ENCODE measurements at places on chromosomes 6 and 20.

GRCh38 chr20:34047917-34048316 lies 54.2 kb downstream of the RALY start:
- DNase-seq, result no peak

- no peak for DNase-seq
Observed at GRCh38 chr6:166950443-166950821, 5.9 kb downstream of the RNASET2 start.

GRCh38 chr6:5084781-5085647 lies at the start of gene PPP1R3G:
Gene PPP1R3G, plus strand, starts transcription at chr6:5085341. Its CDS starts 145 bp downstream, at chr6:5085486.
- DNase-seq, result no peak

DNA sequence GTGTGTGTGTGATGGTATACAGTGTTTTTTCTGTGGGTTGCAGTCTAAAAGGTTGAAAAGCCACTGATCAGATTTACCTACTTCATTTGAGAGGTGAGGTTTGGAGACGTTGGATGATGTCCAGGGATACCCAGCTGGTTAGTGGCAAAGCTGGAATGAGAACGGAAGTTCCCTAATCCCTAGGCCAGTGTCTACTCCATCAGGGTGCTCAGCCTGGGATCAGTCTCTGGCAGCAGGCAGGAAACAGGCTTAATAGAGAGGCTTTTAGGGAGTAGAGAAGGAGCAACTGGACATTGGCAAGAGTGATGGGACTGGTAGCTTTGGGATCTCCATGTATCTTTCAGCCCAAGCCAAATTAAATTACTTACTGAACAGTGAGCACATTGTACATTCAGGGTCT lies 80.7 kb downstream of the C6orf52 start:
- DNase-seq, result no peak
